ENCODE measurements at places on chromosomes 7 and 10. TPM values are rescaled to one million over a fixed set of nuclear protein-coding genes. Genes with fewer than 3 reads are reported as not detected.

Gene MOGAT3
- total RNA-seq = not detected

- DNase-seq = no peak
These were observed 381.0 kb upstream of the NRP1 start for GRCh38 chr10:33715303-33715975.

DNA sequence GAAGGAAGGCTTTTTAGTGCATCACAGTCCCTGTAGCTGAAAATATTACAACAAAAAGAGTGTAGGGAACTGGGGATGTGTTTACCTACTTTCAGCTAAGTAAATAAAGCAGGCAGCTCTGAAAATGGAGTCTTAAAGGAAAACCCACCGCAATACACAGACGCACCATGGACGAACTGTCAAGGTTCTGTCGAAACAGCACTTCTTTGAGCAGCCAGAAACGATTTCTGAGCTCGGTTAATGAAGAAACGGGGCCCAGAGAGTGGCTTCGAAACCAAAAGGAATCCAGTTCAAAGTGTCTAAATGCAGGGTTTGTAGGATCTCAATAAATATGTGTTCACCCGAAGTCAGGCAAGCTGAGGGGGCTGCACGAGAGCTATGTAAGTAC lies 275.4 kb upstream of the NEBL start:
- DNase-seq = no peak

DNA sequence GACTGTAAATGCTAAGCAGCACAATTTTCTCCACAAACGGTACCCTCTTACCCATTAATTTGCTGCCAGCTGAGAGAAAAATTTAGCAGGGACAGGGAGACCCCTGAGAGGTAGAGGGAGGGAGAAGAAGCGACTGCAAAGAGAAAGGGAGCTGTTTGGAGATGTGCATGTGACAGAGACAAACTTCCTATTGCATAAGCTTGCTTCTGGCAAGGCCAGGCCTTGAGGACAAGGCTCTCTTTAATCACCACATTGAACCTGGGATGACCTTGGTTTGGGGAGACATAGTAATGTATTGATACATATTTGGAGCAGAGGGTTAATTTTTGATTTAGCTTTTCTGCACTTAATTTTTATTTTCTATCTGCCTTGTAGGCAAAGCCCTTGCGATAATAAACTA lies 31.1 kb upstream of the HIBADH start:
- no peak for DNase-seq

DNA sequence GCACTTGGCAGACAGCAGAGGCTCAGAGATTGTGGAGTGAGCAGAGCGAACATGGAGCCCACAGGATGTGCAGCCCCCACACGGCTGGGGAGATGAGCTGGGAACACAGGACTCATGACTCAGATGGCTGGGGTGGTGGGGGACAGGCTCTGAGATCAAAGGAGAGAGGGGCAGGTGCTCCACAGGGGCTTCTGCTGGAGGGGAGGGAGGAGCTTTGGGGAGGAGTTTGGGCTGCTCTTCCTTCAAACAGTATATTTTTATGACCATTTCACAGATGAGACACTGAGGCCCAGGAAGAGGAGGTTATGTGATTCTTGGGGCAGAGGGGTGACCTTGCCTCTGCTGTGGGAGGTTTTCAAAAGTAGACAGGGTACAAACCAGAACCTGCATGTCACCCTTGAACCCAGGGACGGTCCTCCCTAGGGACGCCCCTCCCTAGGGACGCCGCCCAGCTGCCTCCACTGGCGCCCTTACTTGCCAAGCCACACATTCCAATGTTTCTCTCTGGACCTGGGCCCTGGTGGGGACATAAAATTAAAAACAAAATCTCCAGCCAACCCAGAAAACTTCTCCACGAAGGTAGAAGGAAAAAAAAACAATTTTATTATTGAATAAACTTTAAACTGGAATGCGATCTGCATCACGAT lies 981 bp upstream of the CRYGN start:
- no peak for DNase-seq

DNA sequence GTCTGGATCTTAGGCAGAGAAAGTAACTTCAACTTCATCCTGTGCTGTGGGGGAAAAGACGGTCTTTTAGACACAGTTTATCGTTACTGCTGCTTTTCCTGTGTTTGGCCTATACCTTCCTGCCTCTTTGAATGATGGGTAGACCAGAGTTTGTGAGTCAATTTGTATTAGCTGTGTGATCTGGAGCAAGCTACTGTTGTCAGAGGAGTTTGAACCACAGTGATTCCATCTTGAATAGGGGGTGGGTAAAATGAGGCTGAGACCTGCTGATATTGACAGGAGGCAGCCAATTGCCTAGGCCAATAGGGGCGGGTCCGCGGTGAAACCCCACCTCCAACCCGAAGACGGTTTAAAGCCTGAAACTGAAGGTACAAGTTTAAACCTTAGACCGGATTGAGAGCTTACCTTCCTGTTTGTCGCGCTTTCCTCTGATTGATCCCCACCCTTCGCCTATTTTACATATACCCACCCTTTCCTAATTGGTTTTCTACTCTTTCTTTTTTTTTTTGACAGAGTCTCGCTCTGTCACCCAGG lies 35.8 kb upstream of the EIF4H start:
- DNase-seq = no peak

DNA sequence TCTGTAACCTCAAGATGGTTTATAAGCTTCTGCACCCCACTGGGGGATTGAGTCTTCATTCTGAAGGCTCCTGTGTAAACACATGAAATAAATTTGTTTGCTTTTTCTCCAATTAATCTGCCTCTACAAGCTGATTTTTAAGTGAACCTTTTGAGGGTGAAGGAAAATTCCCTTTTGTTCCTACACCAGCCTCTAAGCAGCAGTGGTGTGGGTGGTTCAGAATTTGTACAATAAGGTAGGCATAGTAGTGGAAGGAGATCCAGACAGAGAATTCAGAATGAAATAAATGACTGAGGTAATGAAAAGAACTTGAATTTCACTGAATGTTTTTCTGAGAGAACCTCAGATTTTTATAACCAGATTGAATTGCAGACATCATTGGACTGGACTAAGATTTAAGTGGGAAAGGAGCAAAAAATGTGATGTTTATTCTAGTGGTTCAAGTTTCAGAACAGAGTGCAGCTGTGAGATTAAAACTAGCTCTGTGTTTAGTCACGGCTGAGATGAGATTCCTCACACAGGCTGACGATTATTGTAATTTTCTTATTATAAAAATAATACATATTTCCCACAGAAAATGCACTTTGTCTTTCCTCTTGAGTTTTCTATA lies 1162.2 kb downstream of the TYW1 start:
- no peak for DNase-seq

DNA sequence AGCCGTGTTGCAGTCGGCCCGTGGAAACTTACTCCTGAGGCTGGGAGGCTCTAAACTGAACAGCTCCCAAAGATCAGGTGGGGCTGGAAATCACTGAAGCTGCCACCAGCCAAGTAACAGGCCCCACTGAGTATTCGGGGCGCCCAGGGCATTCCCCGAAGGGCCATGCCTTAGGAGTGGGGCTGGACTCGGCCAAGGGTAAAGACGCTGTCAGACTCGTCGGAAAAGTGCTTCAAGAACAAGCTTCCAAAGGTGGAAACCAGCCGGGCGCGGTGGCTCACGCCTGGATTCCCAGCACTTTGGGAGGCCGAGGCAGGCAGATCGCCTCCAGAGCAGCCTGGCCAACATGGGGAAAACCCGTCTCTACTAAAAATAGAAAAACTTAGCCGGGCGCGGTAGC lies 102.8 kb downstream of the GALNT11 start:
- DNase-seq = no peak

Gene IGF2BP3
- not detected for total RNA-seq

DNA sequence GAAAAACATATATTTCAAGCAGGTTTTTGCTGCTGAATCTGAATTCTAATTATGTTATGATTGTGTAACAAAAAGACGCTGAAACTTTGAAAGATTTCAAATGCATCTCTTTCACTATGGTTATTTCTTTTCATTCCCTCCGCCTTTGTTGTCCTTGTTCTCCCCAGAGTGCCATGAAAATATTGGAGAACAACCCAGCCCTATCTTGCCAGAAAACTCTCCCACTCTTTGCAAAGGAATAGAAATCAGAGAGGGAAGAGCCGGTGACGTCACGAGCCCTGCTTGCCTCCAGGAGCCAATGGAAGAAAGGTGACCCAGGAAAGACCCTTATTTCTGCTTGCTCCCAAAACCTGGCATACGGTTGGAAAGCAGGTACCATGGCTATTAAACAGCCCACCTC lies 3.4 kb downstream of the GFRA1 start:
- no peak for DNase-seq

DNA sequence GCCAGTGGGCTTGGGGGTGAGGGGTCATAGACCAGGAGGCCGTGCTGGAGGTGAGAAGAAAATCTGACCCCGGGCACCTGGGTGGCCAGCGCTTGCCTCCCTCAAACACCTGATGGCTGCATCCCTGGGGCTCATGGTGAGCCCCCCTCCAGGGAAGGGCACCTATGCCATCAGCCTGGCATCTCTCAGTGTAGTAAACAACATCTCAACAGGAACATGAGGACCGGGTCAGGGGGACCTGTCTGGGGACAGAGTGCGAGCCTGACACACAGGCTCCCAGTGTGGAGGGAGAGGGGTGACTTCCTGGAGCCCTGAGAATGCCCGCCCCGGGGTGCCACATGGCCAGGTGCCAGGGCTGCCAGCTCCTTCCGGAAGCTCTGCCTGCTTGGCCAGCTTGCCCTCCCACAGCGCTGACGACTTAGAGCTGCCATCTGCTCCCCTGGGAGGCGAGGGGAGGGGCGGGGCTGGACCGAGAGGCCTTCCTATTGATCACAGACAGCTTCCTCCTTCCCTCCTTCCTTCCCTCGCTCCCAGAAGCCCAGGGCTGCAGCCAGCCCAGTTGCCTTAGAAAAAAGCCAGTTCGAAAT lies 12.3 kb downstream of the STX1A start:
- no peak for DNase-seq

DNA sequence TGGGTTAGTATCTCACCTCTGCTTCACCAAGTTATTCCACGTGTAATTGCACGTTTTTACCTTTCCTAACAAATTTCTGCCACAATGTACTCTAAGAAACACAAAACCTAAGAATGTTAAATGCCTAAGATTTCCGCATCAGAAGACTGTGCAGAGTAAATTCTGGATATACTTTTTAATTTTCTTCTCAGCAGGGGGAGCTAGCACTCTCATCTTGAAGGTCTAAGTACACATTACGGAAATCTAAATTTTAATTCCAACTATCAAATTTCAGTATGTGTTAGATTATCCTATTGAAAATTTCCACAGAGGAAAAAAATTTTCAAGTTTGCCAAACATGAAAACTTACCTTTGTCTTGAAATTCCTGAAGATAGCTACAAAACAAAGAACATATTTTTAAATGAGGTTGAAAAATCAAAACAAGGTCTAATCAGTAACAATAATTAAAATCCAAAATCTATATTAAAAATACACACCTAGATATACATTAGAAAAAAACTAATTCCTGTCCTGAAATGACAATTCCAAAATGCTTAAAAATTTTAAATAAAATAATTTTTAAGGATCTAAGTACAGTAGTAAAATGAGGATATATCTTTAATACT lies 10.5 kb downstream of the SKAP2 start:
- DNase-seq = no peak

DNA sequence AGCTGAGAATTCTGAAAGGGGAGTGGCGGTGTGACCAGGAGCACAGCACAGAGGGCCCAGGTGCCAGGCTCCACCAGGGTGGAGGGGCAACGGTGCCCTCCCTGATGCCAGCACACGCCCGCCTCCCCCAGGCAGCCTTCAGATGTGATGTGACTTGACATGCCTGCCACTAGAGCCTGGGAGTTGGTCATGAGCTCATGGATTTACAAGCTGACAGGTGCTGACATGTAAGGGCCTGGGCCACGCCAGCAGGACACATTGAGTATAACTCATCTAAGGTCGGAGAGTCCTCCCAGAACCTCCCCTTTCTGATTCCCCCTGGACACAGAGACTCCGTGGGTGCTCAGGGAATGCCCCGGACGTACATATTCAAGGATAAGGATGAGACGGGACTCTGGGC lies 74.2 kb downstream of the LSM5 start:
- DNase-seq = no peak

Gene CTNNA3
- not detected for total RNA-seq

DNA sequence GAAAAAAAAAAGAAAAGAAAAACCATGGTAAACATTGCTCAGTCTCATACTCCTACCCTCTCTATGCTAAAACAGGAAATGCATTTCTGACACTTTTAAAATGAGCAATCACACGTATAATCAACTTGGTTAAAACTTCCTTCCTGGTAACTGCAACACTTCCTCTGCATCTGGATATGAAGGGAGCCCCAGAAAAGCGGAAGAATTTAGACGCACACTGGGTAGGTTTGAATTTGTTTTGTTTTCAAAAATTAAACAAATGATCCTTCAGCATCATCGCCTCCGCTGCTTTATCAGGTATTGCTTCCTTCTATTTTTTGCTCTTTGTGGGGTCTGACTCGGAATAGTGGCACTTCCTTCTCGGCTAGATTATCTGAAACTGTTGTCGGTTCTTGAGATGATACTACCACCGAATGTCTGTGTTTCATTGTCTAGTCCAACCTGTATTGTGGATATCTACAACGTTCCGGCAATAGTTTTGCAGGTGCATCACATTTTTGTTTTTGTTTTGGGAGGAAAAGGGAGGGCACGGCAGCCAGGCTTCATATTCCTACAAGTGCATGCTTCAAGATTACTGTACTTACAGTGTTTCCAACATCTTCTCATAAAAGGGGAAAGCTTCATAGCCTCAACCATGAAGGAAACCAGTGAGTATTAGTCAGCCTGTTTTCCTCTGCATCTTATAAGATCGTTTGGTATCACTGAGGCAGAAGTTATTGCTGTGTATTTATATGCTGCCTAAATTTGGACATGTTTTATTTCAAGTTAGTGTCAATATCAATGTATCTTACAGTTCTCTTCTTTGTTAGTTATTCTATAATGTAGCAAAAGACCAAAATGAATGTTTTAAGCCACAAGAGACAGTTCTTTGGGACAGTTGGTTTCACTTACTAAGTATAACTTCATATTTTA lies at the start of gene PIK3CG:
Gene PIK3CG (plus strand): TSS at position 153 of the 912 bp plus-strand sequence. CDS start 2,280 bp downstream, outside the sequence.
- DNase-seq = peak; percentile 63

Gene SCART1
- total RNA-seq = 11.2 TPM

GRCh38 chr7:73831834-73832651 lies 1.2 kb downstream of the CLDN4 start:
- no peak for DNase-seq

DNA sequence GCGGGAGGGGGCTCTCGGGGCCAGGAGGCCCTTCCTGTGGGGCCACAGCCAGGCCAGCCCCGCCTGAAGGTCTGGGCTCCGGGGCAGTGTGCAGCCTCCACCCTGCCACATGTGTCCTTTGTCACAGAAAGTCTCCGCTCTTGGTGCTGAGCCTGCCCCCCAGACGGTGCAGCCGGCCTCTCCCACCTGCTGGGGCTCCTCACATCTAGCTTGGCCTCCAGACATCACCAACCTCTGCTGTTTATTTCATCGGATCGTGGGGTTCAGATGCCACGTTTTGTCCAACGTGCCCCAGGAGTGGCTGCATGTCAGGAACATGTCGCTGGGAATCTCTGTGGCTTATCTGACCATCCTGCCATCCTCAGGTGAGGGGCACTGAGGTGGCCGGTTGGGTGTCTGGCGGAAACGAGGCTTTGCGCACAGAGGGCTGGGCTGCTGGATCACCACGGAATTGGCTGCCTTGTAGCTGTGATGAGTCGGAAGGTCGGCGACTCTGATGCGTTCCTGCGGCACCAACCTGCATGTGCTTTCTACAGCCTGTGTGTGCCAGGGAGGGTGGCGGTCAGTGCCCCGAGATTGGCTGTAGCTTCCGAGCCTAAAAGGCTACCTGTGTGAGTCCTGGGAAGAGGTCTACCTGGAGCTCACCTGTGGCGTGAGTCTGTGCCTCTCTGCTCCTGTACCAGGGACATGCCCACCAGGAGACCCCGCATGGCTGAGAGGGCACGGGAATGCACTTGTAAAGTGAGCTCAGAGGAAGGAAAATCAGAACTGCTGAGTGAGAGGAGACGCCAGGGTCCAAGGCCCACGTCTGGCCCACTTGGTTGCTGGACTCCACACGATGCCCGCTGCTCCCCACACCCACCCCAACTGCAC lies 316.4 kb downstream of the DNAJB6 start:
- DNase-seq = no peak
